ENCODE measurements at places on chromosomes 7 and 10.

DNA sequence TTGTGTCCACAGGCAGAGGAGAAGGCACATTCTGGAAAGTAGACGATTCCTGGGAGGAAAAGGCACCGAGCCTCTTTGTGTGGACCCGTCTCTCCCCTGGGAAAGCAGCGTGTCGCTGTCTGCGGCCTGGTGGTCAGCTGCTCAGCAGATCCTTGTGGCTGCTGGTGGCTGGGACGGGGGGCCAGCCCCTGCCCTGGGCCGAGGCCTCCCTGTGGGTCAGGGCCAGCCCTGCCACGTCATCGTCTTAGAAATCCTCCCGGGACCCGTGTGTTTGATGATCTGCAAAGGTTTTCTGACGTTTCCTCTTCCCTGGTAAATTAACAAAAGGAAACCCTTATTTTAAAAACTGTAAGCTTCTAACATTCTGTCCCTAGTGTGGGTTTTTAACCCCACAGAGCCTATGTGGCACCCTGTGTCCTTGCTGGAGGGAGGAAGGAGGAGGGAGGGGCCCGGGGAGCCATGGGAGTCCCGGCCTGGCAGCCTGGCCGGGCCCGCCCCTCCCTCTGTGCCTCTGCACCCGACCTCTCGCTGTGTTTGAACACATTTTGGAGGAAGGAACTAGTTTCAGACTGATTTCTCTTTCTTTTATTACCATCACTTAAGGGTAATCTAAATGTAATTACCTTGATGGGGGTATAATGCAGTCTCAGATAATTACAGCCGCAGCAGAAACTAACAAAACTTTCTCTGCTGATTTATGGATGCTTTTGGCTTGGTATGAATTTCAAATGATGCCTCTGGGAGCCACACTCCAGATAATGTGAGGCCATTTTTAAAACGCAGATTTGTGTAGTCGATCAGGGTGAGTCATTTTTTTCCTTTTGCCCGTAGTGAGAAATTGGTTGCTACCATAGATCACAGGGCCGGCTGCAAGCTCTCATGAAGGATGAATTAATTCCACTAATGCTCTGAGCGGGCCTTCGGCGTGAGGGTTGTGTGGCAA lies 85.5 kb downstream of the NKX6-2 start:
- DNase-seq = peak; percentile 48

DNA sequence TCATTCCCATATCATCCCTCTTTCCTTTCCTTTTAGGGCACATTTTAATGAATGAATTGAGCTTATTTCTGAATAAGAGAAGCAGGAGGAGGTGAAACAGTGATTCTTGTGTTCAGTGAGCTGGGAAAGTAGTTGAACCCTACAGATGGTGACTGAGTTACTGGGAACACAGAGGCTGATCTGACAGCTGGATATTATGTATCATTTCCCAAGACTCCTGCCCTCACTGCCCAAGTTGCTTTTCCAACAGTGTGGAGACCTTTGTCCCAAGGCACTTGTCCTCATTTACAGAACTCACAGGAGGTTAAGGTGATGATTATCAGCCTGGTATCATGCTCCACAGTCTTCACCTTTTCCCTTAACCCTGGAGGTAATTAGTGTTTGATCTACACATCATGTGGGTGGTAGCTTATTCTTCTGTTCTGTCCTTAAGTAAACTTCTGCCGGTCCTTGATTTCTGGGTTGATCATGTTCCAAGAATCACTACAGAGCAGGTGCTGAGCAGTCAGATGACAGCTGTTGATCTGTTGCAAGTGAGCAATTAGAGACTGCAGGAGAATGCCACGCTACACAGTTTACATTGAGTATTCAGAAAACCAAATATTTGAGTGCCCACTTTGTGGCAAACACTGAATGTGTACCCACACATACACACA lies 2.6 kb downstream of the PRLHR start:
- no peak for DNase-seq

GRCh38 chr7:50068850-50069551 lies 24.0 kb downstream of the ZPBP start:
- peak; percentile 51 for DNase-seq

DNA sequence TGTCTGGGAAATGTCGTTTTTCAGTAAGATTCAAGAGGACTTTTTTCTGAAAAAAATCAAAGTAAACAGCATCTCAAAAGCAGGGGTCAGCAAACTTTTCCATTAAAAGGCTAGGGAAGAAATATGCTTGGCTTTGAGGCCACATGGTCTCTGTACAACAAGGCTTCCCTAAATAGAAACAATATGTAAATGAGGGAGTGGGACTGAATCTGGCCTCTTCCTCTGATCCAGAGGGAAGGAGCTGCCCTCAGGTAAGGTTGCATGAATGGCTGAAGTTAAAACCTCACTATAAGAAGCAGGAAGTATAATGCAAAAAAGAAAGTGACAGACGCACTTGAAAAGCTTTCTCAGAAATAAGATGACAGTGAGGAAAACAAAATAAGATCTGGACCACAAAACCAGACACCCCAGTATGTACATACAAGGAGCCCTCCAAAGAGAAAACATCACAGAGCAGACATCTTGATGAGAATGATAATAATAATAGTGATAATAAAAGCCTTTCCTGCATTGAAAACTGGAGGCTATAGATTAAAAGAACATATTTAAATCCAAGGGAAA lies 115.2 kb downstream of the PLXNA4 start:
- DNase-seq = no peak

DNA sequence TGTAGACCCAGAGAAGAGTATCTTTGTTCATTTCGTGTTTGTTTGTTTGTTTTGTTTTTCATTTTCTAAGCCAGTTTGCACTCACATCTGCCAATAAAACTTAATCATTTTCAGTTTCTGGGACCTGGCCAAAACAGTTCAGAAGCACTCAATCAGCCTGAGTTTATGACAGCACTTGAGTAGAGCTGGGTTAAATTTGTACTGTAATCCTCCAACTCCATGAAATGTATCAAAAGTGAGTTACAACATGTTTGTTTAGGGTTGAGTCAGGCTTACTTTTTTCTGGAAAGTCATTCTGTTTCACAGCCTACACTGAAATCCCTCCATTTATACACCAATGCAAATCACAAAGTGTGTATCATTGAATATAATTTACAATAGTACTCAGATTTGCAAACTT lies 91.9 kb downstream of the ZWINT start:
- no peak for DNase-seq

- DNase-seq = no peak
Observed at GRCh38 chr10:2883238-2883637, 184.1 kb upstream of the PFKP start.

DNA sequence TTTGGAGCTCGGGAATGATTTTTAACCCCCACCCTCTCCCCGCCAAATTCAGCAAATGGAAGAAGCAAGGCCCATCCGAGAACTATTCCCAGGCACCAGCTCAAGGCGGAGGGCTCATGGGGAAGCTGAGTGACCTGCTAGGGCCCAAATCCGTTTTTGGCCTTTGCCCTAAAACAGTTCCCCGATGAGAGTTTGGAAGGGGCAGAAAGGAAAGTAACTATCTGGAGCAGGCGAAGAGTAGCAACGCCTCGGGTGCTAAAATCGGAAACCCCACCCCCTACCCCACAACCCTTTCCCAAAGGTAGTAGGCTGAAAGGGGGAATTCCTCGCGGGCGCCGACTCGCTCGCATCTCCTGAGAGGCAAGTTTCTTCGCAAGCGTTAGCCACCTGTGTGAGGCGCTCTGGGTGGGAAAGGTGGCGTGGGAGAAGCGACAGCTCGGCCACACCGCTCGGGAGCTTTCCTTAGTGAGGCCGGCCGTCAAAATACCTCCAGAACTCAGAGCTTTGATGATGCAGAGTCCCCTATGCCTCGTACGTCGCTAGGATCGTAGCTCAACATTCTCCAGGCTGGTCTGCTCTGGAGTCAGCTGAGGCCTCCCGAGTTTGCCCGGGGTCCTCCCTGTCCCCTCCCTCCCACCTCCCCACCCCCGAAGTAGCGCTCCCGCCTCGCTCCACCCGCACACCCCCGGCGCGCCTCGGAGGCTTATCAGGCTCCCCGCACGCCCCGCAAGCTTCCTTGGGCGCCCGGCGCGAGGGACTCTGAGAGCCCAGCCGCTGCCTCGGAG lies 642 bp upstream of the PRKG1 start:
- DNase-seq = peak; percentile 31

- DNase-seq = no peak
Observed at GRCh38 chr10:51031950-51032349, 42.3 kb upstream of the PRKG1 start.

- DNase-seq = no peak
Observed at GRCh38 chr10:17503795-17504194, 49.4 kb upstream of the ST8SIA6 start.

- DNase-seq = peak; percentile 55
Observed at GRCh38 chr10:111126077-111126476, 49.2 kb downstream of the ADRA2A start.

All from AG10803 (cell line).